ENCODE measurements at places on chromosomes 4 and X.

- DNase-seq = no peak
Observed at GRCh38 chr4:31234494-31234893, 514.3 kb downstream of the PCDH7 start.

- DNase-seq = no peak
Observed at GRCh38 chrX:111728096-111728495, 47.1 kb downstream of the ALG13 start.

DNA sequence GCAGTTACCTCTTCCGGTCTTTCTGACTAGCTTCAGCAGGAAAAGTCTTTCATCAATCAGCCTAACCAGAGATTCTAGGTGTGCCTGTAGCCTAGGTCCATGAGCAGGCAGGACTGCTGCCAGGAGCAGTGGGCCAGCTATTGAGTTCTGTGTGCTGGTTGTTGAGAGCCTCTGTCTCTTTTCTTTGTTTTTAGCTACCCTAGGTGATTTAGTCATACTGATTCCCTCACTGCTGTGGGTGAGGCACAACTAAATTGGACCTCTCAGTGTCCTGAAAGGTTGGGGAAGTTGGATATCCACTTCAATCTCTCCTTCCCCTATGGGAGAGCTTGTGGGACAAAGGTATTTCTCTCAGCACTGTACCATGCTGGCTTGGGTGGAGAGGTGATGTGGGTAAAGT, 354.9 kb downstream of the GPAT3 start:
- no peak for DNase-seq

- DNase-seq = no peak
Observed at GRCh38 chrX:110182362-110182761, 135.5 kb downstream of the AMMECR1 start.

DNA sequence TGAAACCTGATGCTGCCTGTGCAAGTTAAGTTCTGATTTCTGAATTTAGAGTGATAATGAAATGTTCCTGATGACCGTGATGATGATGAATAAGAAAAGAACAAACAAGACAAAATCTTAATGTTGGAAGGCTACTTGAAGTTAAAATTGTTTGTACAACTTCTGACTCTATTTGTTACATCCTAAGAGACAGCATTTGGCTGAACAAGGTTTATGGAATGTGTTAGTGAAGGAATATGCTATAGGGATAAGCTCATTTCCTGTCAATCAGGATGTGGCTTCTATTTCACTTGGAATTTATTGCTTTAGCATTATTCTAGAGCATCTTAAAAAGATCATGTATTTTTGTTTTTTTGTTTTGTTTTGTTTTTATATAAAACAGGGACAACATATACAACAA, 267.5 kb downstream of the FAT4 start:
- DNase-seq = no peak

- no peak for DNase-seq
Observed at GRCh38 chrX:115563633-115564162, 2.7 kb downstream of the PLS3 start.

All from stimulated activated CD4-positive, alpha-beta T cell treated with anti-CD3 and anti-CD28 coated beads, Interleukin-12 subunit alpha, Interleukin-12 subunit beta, amount 100 ng/mL, for 24 hours (primary cell).